ENCODE measurements at places on chromosomes 1 and 21. TPM values are rescaled to one million over a fixed set of nuclear protein-coding genes. Genes with fewer than 3 reads are reported as not detected.

MAN1C1 gene
- 4.9 TPM for total RNA-seq

SH2D2A gene
- total RNA-seq: 2.1 TPM

PPFIA4 gene
- total RNA-seq: 2.7 TPM

PRKAA2 gene
- total RNA-seq: not detected

CASZ1 gene
- 3.9 TPM for total RNA-seq

EXTL2 gene
- total RNA-seq: 9.8 TPM

PGM1 gene
- total RNA-seq: 45.4 TPM

DNA sequence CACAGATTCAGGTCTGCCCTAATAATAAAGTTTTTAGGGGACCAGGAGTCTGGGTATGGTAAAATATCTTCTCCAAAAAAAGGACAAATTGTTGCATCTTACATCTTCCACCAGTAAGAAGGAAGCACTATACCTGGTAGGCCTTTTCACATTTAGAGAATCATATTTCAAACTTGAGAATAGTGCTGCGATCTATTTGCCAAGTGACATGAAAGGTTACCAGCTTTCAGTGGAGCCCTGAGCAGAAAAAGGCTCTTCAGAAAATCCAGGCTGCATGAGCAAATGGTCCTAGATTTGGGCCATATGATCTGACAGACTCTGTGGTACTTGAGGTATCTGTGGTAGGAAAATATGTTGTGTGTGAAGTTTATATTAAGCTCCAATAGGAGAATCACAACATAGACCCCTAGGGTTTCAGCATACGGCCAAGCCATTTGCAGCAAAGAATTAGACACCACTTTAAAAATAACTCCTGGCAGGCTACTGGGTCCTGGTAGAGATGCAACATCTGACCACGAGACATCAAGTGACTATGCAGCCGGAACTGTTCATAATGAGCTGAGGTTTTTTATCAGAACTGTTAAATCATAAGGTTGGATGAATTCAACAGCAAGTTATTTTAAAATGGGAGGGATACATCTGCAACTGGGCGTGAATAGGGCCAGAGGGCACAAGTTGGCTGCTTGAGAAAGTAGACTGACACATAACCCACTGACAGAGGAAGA lies 38.6 kb upstream of the CCDC190 start:
- no peak for DNase-seq

DNA sequence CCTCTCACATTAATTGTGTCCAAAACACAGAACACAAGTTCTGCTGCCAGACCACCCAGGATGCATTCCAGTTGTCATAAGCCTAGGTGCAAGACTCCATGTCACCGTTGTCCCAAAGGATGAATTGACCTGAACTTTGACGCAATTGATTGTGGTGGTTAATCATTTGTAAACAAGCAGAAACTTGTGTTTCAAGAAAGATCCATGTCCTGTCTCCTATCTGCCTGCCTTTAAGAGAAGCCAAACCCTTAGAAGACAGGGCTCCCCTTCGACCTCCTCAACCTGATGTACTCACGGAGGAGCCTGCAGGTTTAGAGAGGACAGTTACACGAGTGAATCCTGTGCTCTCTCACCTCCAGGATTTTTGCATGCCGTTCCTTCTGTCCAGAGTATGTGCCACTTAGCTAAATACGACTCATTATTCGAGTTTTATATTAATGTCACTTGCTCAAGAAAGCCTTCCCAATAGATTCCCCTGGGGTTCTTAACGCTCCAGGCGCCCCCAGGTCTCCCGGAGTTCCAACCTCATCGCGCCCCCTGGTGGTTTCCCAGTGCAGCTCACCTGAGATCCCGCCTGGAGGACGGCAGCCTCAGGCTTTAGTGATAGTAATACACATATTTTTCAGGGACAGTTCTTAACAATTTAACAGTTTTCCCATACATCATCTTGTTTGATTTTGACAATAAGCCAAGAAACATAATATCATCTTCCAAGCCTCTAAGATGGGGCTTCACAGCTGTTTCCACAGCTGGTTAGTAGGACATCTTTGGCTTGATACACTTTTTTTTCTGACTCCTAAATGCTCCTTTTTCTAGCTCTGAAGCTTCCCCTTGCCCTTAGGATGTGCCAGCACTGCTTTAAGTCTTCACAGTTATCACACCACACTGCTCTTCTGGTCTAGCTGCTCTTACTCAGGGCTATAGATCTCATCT lies 2.4 kb upstream of the C8B start:
- DNase-seq: no peak

Data from OCI-LY7 (cell line).